ENCODE measurements at places on chromosomes 12 and 14.
A peak's percentile ranks its signal among the peaks of the same experiment; 100 is the strongest.

DNA sequence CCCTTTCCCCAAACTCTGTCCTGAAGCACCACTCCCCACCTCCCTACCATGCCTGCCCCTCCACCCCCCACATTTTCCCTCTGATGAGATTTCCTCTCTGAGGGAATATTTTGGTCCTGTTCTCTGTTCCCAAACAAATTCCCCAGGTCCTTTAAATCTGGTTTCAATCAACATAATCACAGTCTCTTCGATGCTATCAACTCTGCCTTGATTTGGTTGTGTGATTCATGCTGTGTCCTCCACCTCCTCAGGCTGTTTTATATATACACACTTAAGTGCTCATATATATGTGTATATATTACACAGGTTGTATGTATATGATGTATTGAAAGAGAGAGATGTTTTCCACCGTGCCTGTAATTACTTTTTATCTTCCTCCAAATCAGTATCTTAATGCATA, 36.0 kb downstream of the NTF3 start:
- no peak for DNase-seq

DNA sequence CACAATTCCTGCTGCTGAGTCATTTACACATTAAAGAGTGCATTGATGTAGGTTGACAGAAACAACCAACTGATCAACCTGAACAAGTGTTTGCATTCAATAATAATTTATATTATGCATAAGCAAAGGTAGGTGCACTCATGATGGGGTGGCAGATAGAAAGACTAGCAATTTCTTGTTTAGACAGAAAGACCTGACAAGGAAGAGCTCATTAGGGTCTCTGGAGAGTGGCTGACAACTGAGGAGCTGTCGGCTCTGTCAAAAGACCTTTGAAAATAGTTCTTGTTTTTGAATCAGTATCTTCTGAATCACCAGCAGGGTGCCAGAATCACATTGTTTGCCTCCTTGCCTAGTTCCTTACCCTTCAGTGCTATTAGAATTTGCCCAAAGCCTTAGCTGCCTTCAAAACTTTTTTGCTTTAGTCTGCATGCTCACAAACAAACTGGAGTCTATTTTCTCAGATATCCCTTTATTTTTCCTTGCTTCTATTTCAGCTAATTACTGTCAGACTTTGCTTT, 234.7 kb downstream of the BTG1 start:
- no peak for DNase-seq

DNA sequence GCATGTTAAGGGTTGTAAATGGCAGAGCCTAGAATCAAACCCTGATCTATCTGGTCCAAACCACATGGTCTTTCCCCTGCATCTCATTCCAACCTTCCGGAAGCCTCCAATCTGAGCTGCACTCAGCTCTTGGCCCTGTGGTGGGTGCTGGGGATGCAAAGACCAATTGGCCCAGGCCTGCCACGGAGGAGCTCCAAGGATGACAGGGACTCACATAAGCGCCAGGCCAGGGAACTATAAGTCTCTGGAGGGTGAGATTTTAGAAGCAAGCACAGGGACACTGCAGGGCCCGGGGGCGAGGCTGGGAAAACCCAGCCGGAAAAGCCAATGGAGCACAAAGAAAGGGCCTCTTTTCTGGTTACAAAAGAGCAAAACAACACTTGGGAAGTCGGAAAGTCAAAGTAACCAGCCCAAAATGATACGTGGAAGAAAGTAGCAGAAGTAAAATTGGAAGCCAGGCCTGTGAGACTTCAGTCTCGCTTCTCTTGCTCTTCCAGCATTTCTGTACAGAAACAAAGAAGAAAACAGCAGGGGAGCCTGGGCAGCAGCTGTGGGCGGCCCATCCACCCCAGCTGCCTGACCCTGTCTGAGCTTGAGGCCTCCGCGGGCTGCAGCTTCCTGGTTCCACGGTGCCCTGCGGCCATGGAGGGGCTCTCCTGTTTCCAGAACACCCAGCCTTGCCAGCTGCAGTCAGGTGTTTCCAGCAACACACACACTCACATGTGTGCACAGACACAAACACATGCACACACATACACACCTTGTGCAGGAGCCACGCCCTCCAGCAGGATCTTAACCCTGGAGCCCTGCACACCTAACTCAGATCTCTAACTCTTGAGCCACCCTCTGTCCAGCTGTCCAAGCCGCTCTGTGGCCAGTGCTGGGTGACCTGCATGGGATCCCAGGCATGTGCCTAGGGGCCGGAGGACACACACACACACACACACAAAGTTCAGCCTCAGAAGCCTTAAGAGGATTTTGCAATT, 178.2 kb downstream of the BCL11B start:
- DNase-seq = no peak

GRCh38 chr14:20489093-20489994, 16.0 kb upstream of the RNASE10 start:
- no peak for DNase-seq

DNA sequence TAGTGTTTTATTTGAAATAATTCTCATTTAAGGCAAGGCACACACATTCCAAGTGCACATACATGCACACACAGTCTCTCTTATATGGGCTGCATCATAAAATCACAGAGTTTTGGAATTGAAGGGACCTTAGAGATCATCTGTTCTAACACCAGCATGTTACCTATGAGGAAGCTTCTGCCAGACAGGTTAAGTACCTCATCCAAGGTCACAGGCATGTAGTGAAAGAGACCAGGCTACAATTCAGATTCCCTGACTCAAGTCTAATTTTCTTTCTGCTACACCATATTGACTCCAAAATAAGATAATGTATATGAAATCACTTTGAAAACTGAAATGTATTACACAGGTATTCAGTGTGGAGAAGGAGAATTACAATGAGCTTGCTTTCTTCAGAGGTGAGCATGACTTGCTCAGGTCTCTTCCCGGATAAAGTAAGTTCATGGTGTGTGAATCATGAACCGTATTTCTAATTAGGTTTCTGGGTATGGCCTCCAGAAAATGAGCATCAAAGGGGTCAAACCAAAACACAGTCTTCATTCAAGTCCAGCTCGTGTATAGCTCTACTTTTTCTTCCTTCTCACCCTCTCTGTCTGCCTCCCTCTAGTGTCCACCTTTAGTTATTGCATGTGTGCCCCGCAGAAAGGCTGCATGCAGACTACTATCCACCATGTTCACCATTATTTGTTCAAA, 411.9 kb downstream of the FUT8 start:
- DNase-seq = peak; percentile 51

All from left lobe of liver (tissue), 2 donors.